ENCODE measurements at places on chromosomes 16 and 17.

GRCh38 chr17:2688351-2689342, 22.9 kb downstream of the CLUH start:
- DNase-seq: no peak

GRCh38 chr17:8225813-8226535, 15.6 kb upstream of the AURKB start:
- DNase-seq: no peak

DNA sequence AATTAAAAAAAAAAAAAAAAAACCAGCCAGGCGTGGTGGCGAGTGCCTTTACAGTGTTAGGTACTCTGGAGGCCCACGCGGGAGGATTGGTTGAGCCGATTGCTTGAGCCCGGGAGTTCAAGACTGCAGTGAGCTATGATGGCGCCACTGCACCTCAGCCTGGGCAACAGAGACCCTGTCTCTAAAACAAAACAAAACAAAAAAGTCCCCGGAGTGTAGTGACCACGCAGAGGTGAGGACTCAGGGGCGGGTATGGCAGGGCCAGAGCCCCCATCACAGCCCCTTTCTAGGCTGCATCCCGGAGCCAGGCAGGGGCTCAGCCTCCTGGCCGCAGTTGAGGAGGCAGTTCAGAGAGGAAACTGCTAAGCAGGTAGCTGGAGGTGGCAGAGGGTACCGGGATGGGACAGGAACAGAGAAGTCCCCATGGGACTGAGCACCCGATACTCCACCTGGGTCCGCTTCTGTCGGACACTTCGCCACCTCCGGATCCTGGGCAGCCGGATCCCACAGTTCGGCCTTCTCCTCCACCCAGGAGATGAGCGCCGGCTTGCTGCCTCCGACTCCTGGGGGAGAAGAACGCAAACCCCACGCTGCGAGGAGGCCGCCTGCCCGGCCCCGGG, 800 bp downstream of the ZNF747 start:
- no peak for DNase-seq

- DNase-seq: no peak
Measured at GRCh38 chr16:84821728-84822689, 2.2 kb downstream of the CRISPLD2 start.

DNA sequence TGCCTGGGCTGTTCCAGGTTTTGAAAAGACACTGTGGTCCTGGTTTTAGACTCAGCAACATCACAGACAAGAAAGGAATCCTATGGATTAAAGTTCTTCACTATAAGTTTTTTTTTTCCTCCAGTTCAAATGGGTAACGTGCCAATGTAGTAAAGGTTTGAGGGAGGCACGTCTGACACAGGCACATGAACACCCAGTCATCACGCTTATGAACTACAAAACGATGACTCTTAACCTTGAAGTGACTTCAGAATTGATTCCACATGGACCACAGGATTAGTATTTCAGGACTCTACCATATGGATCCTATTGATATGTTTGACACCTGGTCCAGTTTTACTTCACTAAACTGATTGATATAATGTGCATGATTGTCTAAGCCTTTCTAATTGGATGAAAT, 2.3 kb downstream of the PRMT7 start:
- DNase-seq: no peak

DNA sequence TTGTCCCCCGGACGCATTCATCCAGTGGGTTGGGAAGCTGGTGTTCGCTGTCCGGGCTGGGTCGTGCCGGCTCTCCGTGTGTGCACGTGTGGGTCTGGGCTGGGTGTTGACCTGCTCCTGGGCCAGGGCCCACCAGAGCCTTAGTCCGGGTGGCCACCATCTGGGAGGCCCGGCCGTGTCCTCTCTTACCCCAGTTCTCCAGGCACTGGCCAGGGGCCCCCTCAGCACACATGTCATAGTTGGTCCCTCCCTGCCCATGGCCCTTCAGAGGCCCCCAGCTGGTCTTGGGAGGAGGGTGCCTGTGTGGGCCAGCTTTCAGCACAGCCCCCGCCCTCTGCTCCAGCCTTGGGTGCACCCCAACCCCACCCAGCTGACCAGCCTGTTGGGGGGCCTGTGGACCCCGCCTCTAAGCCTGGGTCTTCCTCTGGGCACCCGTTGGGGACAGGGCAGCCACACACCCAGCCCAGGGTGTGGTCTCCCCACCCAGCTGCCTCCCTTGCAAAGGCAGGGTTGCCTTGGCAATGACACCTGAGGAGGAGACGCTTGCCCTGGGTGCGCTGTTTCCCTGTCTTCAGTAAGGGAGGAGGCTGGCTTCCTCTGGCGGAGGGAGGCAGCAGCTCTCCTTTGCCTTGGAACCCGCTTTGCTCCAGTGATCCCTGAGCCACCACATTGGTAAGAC, 77.4 kb downstream of the JPH3 start:
- no peak for DNase-seq

DNA sequence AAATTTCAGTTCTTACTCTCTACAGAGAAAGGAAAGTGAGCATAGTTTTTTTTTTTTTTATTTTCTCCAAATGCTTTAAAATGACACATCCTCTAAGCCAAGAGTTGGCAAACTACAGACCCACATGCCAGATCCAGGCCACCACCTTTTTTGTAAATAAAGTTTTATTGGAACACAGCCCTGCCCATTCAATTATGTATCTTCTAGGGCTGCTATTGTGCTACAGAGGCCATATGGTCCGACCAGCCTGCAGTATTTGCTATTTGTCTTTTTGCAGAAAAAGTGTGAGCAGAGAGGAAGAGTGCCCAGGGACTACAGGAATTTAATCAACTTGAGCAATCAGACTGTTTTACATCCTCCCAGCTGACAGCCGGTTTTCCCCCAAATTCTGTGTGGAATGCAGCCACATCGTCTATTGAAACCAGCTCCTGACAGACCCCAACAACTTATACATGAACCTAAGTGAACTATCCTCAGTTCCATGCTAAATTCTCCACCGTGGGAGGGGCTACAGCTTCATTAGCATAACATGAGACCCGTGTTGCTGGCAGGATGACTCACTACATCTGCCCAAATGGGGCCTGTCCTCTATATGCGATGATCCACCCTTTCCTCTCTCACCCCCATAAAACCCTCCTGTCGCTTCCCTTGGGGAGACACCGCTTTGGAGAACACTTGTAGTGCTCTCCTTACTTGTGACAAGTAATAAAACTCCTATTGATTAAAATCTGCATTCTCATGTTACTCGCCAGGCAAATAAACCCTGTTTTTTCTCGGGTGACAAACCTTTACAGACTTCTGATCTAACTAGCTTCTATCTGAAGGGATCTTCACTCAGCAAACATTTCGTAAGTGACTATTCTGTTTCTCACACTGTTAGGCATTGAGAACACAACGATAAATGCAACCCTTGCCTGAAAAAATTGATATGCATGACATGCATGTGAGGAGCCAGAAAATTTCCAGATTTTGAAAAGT, 149.4 kb upstream of the HS3ST3A1 start:
- no peak for DNase-seq

DNA sequence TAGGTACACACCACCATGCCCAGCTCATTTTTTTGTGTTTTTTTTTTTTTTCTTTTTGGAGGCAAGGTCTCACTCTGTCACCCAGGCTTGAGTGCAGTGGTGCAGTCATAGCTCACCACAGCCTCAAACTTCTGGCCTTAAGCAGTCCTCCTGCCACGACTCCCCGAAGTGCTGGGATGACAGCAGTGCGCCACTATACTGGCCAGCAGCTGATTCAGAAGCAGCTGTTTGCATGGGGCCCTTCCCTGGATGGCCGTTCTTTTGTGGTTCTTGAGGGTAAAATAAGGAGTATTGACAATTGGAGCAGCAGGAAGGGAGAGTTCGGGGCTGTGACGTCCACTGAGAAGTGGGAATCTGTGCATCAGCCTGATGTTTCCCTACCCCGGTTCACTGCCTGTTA, 41.6 kb downstream of the KIAA0513 start:
- DNase-seq: no peak

- DNase-seq: no peak
Measured at GRCh38 chr16:53817812-53818550, 114.0 kb downstream of the FTO start.

GRCh38 chr17:1013729-1014090, 16.8 kb downstream of the TIMM22 start:
- no peak for DNase-seq

DNA sequence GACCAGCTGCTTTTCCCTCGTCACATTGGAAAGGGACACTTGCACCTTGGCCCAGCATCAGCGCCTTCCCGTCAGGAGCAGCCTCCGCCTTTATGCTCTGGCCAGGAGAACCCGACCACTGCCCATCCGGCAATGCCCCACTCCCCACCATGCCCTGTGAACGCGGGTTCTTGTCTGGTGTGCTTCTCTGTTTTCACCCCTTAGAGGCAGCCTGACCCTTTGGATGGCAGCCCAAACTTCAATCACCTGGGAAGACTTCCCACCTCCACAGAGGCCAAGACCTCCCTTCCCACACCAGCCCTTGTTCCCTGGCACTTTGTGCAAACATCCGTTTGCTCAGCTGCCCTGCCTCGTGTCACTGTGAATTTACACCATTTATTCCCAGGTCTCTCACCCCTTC, 87.0 kb downstream of the DNAH17 start:
- no peak for DNase-seq

DNA sequence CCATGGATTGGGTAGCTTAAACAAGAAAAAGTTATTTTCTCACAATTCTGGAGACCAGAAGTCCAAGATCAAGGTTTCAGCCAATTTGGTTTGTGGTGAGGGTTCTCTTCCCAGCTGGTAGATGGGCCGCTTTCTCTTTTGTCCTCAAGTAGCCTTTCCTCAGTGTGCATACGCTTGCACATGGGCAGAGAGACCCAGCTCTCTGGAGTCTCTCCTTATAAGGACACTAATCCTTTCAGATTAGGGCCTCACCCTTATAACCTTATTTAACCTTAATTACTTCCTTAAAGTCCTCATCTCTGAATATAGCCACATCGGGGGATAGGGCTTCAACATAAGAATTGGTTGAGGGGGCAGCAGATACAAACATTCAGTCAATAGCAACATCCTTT, 68.4 kb upstream of the NLK start:
- DNase-seq: no peak

DNA sequence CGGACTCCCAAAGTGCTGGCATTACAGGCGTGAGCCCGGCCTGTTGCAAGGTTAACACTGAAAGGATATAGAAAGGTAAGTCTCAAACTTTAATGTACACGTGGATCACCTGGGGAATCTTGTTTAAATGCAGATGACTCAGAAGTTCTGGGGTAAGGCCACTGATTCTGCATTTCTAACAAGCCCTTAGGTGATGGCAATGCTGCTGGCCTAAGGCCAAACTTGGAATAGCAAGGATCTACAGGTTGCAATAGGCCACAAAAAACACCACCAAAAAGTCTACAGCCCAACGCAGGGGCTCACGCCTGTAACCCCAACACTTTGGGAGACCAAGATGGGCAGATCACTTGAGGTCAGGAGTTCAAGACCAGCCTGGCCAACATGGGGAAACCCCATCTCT, 4.2 kb downstream of the CMTM4 start:
- DNase-seq: no peak

- no peak for DNase-seq
Measured at GRCh38 chr16:28068976-28069375, 5.5 kb upstream of the GSG1L start.

GRCh38 chr16:67651847-67652246, 6.9 kb downstream of the CARMIL2 start:
- DNase-seq: no peak

- no peak for DNase-seq
Measured at GRCh38 chr16:27248036-27248435, 20.5 kb downstream of the NSMCE1 start.

GRCh38 chr17:42985225-42985624, 4.9 kb downstream of the RUNDC1 start:
- DNase-seq: no peak

DNA sequence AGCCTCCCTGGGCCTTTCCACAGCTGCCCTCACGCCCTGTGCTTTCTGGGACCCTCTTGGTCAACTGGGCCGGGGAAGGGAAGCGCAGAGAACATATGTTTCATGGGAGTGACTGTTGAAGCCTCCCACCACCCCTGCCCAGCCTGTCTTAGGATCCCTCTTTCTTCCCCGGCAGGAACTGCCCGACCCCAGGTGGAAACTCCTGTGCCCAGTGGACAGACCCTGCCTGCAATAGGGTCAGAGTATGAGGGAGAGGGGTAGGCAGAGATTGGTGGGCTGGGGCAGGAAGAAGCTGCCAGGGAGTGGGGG, 10.5 kb downstream of the HEXIM2 start:
- no peak for DNase-seq

Data from cortex of kidney (tissue), 1 donor.